ENCODE measurements at places on chromosomes 2 and 18.

DNA sequence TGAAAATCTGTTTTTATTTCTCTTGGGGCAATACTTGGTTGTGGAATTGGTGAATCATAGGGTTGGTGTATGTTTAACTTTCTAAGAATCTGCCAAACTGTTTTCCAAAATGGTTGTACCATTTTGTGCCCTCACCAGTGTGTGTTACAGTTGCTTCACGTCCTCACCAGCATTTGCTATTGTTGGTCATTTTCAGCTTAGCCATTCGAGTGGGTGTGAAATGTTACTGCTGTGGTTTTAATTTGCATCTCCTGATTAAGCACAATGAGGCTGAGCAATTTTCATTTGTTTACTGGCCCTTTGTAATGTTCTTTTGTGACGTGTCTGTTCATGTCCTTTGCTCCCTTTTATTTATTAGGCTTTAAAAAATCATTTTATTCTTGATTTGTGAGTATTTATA lies 49.7 kb downstream of the FOSL2 start:
- no peak for DNase-seq

- no peak for DNase-seq
Measured at GRCh38 chr2:102630458-102630857, 11.1 kb downstream of the SLC9A2 start.

DNA sequence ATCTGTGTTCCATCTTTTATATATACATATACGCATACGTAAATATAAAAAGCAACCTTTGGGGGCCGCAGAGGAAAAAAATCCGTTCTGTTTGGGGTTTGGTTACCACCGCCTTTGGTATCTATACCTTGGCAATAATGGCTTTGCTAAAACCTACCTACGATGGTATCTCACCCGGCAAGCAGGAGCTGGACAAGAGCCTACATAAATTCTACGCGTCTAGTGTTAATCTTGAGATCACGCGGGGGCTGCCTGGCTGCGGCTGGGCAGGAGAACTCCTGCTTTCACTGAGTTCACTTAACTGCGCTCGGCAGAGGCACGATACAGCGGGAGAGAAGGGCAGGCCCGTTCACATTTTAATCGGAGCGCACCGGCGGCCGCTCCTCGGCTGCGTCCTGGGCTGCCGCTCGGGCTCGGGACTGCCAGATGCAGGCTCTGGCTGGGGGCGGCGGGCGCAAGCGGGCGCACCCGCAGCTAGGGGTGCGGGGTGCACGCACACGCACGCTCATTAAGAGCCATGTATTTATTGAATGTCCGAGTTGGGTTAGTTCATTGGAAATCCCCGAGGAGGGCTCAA lies 1.7 kb upstream of the POU3F3 start:
- DNase-seq = no peak

DNA sequence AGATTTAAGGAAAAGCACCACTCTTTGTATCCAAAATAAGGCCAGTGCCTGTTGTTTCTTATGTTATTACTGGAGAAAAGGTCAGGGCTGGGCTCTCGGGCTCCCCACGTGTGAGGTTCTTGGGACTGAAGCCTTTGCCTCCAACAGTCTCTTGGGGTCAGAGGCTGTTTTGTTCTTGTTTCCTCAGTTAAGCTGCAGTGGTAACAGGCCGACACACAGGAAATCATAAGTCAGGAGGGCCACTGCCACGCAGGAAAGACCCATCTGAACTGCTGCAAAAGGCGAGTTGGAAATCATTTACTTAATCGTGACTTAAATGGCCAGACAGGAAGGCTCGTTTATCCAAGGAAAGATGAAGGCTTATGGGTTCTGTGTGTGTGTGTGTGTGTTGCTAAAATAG lies 30.3 kb upstream of the IL37 start:
- no peak for DNase-seq

GRCh38 chr2:232781765-232782164 lies 5.4 kb upstream of the KCNJ13 start:
- DNase-seq = peak; percentile 35

DNA sequence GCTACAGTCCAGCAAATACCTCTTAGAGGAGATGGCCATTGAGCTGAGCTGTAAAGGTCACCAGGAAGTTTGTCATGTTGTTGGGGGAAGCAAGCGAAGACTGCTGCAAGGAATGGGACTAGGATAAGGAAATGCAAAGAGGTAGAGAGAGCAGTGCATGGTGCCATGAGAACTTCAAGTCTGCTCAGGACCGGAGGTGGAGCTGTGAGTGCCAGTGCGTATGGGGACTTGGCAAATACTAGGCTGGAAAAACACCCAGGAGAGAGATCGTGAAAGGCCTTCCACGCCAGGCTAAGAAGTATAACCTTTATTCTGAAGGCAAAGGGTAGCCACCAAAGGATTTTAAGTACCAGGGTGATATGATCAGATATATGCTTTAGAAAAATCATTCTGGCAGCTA lies 71.3 kb downstream of the MEIS1 start:
- no peak for DNase-seq

DNA sequence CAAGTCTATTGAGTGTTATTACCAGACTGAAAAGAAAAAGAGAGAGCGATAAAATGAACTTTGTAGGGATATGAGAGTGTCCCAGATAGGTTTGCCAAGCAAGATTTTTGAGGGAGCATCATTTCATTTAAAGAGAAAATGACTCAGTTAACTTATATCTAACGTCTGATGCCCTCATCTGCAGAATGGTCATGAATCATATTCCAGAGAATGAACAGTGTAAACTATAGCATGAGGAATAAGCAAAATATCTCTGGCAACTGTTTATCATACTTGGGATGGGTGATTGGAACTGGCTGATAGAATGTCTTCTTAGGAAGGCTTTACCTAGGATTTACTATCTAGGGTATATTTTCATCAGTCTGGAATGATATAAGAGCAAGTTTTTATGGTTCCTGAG lies 289.4 kb downstream of the CMPK2 start:
- no peak for DNase-seq

DNA sequence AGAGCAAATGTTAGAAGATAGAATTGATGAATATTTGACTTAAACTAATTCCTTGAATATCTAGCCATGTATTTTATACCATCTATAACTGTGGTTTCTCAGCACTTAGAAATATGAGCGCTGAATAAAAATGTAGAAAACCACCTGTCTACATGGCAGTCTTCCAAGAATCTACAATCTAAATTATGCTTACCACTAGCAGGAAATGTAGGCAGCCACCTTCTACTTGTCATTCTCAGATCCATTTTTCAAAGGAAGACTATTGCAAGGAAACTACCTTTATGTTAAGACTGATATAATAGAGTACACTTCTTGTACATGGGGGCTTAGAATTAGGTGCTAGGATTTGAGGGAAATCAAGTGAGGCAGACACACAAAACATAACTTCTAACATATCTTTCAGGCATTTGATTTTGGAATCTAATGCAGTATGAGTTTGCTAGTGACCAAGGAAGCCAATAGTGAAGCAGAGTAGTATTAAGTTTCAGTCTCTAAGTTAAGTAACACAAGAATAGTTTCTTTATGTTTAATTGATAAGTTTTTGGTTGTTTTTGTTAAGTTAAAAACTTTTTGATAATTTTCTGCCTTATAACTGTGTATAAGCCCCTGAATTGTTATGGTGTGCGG lies 175.9 kb upstream of the ITGA4 start:
- peak; percentile 76 for DNase-seq

DNA sequence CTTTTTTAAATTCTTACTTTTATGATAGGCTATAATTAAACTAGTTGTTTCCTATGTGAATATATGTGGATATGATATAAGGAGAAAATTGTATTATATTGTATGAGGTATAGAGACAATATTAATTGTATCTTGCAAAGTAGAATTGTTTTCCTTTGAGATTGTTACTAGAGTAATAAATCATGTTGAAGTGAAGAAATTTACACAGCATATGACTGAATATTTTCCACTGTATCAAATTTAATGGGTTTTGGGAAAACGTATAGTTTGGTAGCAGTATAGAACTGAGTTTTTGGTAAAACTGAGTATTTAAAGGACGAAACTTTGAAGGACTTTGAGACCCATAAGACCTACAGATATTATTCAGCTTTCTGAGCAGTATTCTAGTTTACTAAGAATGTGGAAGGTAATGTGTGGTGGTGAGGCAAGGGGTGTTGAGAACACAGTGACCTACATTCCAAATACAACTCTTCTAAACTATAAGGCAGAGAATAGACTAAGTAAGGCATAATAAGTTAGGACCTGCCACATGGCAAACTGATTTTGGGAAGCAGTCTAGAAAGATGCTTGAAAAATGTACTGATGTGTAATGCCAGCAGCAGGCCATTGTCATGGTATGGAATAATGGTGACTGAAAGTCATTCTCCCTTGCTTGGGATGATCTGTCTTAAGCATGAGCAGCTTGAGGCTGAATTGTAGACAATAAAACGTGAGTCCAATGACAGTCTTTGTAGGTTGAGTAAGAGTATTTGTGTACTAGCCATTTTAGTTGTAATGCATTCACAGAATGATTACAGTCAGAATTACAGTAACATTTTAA lies 29.6 kb downstream of the PKP4 start:
- DNase-seq = no peak

- peak; percentile 14 for DNase-seq
Measured at GRCh38 chr2:9336241-9336575, 87.1 kb downstream of the ITGB1BP1 start.

DNA sequence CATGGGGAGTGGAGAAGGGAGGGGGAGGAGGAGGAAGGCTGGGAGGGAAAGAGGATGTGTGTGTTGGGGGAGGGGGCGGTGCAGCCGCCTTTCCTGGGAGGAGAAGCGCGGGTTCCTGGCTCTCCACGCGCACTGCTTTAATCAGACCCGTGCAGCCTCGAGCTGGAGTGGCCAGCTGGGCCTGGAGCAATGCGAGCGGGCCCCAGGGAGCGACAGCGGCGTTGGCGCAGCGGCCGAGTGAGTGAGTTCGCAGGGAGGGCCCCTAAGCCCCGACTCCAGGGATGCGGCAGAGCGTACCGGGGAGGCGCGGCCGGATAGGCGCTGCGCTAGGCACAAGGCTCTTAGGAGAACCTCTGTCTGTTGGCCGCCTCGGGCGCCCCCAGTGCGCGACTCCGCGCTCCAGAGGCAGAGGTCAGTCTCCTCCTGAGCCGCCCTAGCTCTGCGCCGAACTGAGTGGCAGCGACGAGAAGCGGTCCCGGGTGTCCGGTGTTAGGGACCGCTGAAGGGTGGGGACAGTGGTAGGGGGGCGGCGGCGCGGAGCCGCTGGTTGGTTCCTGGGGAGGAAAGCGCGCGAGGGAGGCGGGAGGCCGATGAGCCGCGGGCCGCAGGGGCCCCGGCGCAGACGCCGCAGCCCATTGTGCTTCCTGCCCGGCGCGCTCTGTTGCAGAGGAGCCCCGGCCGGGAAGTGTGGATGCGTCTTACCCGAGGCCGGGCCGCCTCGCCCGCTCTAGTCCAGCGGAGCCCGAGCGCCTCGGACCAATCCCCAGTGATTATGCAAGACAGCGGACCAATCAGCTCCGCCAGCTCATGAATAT lies 455 bp upstream of the DLX1 start:
- peak; percentile 75 for DNase-seq

GRCh38 chr2:170525566-170525900 lies 189.6 kb upstream of the SP5 start:
- DNase-seq = no peak

GRCh38 chr2:89850881-89851582 lies 1159.6 kb downstream of the RPIA start:
- DNase-seq = no peak

GRCh38 chr2:211503198-211503597 lies 946.8 kb downstream of the CPS1 start:
- no peak for DNase-seq

DNA sequence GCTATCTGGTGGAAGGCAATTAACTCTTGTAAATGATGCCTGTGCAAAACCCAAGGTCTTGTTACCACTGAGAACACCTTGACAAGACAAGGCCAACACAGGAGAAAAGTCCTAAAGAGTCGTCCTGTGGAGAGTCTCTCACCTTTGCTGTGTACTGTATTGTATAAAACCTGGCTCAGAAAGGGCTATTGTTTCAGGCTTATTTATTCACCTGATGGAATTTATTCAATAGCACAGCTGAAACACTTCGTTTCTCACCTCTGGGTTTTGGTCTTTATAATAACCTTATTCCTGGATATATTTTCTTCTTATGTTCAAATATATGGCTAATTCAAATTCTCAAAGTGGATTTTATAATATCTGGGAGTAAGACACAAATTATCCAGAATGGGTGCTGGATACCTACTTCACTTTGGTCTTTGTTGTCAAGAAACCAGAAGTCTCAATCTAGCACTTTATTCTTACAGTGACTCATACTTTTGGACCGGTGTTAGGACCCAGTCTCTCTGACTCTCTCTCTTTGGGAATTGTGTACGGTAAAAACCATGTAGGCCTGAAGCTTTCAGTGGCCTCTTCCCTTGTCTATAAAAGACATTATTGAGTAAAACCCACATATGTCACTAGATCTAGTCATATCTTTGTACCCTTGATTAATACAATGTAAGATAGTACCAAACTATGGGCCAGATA lies 16.1 kb upstream of the STAT4 start:
- no peak for DNase-seq

GRCh38 chr2:29196792-29197788 lies 81.9 kb downstream of the CLIP4 start:
- peak; percentile 78 for DNase-seq

GRCh38 chr2:15082105-15083058 lies 449.9 kb downstream of the LRATD1 start:
- no peak for DNase-seq

DNA sequence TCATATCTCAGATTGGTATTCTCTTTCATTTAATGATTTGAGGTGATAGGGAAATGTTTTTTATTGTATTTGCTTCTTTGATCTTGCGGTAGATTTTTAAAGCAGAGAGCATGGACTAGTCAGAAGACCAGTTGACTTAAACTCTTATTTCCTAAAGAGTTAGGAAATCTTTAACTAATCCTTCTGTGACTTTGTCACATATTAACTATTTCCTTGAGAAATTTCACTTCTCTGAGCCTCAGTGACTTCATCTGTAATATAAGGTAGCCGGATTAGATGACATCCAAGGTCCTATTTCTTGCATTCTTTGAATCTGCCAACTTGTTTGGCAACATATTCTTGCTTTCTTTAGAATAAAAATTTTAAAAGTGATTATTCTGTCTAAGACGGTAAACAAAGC lies 55.6 kb downstream of the MTX2 start:
- no peak for DNase-seq

DNA sequence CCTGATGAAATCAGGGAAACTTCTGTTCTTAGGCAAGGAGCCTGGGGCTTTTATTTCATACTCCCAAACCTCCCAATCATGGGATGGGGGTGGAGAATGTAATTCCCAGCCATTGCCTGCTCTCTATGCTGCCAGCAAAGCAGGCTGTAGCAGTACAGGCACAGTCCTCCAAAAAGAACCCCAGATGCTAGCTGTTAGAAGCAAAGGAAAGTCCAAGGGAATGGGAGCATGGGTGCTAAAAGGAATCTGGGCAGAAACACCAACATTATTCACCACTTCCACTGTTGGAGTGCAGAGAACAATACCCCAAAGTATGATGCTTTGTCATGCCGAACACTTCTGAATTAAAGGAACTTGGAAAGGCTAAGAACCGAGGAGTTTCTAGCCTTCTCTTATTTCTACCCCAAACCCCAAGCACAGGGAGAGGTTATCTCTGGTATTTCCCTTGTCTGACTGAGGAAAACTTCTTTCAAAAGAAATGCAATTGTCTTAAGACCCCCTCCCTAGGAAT lies 24.7 kb downstream of the MDH1 start:
- DNase-seq = no peak

All from CD4-positive, alpha-beta T cell treated with Interleukin-4 for 1 hour (primary cell).